ENCODE measurements at places on chromosomes 5 and 9.

DNA sequence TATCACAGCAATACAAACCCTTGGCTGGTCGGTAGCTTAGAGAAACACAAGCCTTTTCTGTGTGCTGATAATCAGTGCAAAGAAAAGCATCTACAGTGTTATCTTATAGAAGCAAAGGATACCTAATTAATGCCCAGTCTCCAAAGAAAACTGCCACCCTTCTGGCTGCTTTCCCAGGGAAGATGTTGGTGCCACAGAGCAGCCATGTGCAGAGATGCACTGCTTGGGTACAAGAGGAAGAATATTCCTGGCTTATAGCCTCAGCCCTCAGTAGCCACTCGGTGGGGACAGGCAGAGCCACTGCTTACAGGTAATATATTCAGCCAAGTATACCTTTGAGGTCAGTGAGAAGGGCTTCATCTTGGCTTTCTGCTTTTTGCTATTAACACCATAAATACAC, 185.3 kb downstream of the PCSK1 start:
- DNase-seq: no peak

DNA sequence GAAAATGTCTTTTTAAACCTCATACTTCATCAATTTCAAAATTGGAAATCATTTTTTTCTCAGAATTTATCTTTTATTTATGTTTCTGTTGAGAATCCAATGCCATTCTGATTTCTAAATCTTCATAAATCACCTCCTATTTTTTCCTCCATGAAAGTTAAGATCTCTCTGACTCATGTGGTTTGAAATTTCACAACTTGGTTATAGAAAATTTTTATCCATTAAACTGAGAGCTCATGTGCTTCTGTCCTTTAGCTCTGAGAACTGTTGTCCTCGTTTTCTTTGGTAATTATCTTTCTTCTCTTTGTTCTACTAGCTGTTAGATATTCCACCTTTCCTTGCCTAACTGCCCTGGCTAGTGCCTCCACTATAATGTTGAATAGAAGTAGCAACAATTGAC, 1.5 kb upstream of the RNF180 start:
- DNase-seq: no peak

- DNase-seq: no peak
Measured at GRCh38 chr9:129338724-129339430, 160.8 kb upstream of the IER5L start.

DNA sequence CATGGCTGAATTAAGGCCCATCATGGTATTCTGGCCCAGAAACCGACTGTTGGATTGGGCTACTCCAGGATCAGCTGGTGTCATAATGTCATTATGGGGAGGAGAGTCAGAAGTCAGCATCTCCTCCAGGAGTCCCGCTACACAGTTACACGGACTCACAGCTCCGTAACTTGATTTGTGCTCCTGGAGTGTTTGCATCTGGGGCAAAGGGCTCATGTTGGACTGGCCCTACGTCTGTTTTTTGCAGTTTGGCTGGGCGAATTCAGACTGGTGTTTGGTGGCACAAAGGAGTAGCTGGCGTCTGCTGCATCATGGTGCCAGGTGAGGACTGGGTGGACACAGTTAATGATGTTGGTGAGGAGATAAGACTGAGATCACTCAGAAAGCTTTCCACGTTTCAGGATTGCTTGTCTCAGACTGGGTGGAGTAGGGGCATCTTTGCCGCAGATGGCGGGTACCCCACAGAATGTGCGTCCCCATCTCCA, 31.3 kb downstream of the OR2V1 start:
- DNase-seq: no peak

DNA sequence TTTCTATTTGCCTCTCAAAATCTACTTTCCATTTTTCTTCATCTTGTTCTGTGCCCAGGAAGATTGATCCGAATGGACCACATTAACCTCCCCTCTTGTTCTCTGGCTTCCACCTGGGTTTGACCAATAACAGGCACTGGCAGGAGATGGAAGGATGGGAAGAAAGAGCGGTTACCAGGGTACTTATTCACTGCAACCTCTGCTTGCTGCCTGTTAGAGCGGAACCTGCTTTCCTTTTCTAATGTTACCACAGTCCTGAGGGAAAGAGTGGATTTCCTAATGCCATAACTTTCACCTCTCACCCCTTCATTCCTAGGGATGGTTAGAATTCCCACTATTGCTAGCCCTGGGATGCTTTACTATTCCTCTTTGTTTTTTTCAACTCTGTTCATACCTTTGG, 262.1 kb downstream of the RFX3 start:
- DNase-seq: no peak

DNA sequence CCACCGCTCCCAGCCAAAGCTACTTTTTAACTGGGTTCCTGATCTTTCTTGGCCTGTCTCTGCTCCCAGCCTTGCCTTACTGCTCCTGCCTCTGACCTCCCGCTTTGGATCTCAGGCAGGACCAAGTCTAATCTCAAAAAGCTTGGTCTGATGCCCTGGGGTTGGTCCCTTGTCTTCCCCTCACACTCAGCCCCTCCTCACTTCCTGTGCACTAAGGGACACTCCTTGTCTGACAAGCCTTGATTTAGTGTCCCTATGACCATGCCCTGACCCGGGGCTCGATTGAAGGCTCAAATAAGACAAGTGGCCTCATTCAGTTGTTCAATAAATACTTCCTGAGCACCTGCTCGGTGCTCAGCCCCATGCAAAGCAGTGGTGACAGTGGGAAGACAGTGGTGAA, 3.7 kb upstream of the GTF3C5 start:
- DNase-seq: no peak

DNA sequence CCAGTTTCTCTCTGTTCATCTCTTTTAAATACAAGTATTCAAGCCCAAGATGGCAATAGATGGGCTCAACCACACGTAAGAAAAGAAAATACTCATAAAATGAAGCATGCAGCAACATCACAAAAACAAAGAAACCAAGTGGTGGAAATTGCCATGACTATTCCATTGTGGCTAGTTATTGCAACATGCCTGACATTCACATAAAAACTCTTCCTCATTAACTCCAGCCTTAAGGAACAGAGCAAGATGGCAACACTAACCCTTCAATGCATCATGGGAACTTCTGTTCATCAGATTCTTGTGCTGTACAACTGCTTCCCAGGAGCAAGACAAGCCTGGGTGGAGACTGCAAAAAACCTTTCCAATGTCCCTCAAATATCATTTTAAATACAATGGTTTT, 1.4 kb upstream of the GLIS3 start:
- DNase-seq: no peak

- no peak for DNase-seq
Measured at GRCh38 chr5:102713682-102714231, 41.3 kb upstream of the PAM start.

DNA sequence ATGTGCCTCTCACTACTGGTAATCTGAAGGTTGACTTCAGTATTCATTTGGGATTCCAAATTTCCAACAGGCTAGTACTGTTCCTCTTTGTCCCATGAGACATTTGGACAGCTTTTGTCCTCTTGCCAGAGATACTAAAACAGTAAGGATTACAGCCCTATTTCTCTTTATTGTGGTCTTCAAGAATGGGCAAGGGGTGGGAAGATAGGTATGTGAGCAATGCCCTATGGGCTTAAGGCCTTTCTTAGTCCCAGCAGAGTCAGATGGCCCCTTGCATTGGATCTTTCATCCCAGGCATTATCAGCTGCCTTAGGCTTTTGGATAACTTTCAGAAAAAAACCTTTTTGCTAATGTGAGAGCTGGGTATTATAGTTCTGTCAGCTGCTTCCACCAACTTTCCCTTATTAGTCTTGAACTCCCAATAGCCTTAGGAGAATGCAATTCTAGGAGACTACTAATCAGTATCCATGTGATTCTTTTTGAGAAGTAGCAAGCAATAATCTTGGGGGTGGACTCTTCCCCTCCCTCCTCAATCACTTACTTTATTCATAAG, 361.1 kb upstream of the NUDT12 start:
- no peak for DNase-seq

DNA sequence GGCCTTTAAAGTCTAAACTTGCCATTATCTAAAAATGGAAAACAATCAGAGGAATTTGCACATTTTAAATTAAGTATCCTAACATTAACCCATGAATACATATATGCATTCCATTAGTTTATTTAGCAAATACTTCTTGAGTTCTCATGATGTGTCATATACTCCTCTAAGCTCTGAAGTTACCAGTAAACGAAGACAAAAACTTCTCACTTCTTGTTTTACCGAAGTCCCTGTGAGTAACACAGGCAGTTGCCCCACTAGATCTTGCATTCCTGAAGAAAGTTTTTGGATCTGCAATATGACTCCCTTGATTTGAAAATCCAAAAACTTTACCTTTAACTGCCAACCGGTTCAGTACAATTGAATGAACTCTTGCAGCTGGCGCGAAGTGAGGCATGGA, 439.0 kb upstream of the MPDZ start:
- DNase-seq: no peak

DNA sequence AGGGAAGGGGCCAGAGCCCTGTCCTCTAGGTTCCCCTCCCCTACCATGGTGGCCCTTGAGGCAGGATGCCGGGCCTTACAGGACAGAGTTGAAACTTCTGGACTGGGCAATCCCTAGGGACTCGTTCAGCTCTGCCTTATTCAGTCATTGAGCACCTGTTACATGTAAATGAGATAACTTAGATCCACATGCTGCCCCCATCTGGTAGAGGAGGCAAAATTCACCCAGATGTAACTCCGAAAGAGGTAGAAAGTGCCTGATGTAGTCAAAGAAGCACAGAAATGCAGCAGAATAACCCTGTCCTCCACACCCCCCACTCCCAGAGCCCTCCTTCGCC, 1.5 kb downstream of the GGTA1 start:
- peak; percentile 42 for DNase-seq

DNA sequence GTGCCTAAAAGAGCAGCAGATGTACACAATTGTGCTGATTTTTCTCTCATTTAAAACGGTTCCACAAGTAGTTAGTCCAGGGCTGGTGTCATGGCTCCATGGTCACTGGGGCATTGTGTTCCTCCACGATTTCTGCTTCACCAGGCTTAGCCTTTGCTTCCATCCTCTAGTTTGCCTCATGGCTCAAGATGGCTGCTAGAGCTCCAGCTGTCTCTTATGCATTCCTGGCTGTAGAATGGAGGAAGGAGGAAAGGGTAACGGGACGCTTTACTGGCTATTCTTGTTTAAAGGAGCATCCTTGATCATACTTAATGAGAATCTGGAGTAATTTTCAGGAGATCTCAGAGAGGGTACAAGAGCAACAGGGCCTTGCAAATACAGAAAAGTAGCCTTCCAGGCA, 47.7 kb downstream of the BOD1 start:
- no peak for DNase-seq

DNA sequence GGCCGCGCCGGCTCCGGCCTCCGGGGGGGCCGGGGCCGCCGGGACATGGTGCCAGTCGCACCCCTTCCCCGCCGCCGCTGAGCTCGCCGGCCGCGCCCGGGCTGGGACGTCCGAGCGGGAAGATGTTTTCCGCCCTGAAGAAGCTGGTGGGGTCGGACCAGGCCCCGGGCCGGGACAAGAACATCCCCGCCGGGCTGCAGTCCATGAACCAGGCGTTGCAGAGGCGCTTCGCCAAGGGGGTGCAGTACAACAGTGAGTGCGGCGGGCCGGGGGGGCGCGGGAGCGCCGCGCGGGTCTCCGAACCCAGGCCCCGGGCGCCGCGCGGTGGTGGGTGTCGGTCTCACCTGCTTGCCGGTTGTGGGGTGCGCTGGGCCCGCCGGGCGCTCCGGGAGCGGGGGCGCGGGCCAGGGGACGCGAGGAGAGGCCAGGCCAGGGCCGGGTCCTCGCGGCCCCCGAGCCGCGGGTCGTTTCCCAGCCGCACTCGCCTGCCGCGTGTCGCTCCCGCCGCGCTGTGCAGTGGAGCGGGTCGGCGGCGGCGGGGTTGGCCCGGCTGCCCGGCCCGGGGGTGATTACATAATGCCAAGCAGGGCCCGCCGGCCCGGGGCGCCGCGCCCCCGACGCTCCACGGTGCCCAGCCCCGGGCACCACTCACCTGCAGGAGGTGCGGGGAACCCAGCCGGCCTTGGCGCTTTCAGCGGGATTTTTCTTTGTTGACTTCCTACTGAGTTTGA, 492 bp downstream of the RABL6 start:
- no peak for DNase-seq

DNA sequence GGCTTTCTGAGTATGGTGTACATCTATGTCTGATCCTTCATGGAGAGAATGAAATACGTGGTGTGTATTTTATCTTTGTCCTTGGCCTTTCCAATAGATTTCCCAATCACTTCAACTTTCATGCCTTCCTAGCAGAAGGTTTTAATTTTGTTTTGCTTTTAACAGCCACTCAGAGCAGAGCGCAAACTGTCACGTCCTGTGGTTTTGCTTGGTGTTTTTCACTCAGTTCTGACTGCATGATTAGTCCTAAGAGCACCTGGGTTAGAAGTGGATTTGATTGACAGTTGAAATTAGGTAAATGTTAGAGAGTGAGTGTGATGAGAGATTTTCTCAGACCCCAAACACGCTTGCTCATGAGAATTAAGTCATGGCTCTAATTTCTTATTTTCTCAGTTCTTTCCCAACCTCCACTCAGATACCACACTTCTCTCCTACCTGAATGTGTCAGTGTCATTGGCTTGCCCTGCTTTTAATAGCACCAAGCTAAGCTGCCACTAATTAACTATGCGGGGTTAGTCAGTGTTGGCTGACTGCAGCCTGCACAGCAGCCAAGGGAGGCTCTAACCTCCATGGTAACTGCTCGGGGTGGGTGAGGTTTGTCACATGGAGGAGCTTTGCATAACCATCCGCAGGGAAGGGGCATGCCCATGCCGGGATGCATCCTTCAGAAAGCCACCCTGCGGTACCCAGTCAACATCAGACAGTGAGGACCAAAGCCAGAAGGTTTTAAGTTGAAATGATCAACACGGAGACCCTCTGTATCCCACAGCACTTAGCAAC, 173.4 kb downstream of the NR3C1 start:
- DNase-seq: no peak

DNA sequence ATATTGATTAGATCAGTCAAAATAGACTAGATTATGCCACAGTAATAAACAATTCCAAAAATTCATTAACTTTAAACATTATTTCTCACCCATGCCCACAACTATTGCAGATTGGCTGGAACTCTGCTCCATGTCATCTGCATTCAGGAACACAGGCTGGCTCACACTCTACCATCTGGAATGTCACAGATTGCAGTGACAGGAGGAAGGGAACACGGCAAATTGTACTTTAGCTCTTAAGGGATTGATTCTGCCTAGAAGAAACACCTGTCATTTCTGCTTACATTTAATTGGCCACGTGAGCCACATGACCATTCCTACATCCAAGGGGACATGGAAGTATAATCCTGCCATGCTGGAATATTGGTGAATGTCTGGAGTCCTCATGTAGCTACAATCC, 54.4 kb downstream of the ATPSCKMT start:
- DNase-seq: no peak
